ENCODE measurements at places on chromosomes 7 and 10.

GRCh38 chr10:97412891-97413304 is 11.8 kb upstream of the RRP12 start:
- peak; percentile 56 for DNase-seq

- DNase-seq: peak; percentile 33
These were observed 92.7 kb upstream of the GPR26 start for GRCh38 chr10:123573236-123574108.

- no peak for DNase-seq
These were observed 1.3 kb downstream of the COL1A2 start for GRCh38 chr7:94396037-94396431.

- no peak for DNase-seq
These were observed 36.0 kb upstream of the PAX2 start for GRCh38 chr10:100709146-100710082.

- DNase-seq: no peak
These were observed 20.6 kb downstream of the DYNC2I1 start for GRCh38 chr7:158876984-158877383.

DNA sequence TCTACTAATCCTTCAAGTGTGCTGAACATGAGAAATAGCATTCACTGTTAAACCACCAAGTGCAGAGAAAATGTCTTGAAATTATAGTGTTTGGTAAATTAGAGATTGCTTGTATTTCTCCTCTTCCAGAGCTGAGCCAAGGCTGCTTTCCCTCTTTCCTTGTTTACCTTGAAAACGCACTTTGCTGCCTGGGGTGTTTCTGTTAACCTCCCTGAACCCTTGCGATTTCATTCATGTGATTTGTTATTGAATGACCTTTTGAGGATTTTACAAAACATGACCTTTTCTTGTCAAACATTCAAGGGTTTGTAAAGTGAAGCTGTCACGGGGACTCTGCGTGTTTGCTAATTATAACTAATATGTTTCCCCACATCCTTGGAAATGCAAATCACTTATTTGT is 169.4 kb downstream of the LRMDA start:
- DNase-seq: no peak

GRCh38 chr7:20064181-20064970 is 152.8 kb downstream of the MACC1 start:
- DNase-seq: no peak

GRCh38 chr7:66105263-66105748 is 9.3 kb upstream of the CRCP start:
- no peak for DNase-seq

DNA sequence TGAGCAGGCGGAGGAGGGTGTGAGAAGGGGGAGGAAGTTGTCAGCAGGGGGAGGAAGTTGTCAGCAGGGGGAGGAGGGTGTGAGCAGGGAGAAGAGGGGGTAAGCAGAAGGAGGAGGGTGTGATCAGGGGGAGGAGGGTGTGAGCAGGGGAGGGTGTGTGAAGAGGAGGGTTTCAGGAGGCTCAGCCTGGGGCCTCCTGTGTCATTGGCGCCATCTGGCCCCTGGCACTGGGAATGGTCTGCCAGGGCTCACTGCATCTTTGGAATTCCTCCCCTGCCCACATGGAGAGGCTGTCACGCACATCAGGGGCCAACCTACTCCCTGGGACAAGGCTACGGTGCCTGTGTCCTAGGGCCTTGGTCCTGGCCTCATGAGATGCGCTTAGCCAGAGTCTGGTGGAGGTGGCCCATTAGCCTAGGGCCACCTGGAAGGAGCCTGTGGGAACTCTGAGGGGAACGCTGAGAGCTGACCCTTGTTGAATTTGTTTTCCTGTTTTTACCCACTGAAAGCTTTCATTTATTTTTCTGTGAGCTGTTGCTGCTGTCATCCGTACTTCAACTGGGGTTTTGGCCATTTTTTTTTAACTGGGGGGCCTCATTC is 18.0 kb downstream of the CAMK2B start:
- DNase-seq: no peak

GRCh38 chr10:12338981-12339380 is 10.4 kb upstream of the CAMK1D start:
- no peak for DNase-seq
